T-helper 17 cell (primary cell): ENCODE measurements at places on chromosomes 6 and 20.

DNA sequence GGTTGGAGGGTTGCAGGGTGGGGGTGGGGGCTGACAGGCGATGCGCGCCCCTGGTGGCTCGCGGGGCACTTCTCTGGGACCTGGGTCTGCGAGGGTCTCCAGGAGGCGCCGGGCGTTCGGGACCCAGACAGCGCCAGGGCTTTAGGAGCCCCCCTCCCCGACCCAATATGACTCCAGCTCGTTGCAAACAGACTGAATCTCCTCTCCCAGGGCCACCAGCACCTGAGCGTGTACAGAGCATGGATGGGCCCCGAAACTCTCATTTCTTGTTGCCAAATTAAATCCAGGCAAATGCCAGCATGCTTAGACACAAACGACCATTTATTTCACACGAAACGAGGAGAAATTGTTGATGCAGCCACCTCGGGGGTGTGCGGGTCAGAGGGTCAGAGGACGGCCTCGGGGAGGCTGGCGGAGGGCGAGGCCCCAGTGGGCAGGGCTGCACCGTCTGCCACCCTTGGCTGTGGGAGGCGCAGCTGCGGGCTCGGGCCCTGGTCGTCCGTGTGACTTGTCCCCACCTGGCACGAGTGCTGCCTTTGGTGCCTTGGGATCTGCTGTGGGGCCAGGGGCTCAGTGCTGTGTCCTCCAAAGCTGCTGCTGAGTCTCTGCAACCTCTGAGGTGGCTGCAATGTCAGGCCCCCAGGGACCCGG, 20.9 kb upstream of the GATA5 start:
- DNase-seq = no peak

GRCh38 chr6:8014947-8015346, 49.2 kb downstream of the BLOC1S5 start:
- no peak for DNase-seq

GRCh38 chr6:66199171-66199570, 492.1 kb upstream of the EYS start:
- no peak for DNase-seq

DNA sequence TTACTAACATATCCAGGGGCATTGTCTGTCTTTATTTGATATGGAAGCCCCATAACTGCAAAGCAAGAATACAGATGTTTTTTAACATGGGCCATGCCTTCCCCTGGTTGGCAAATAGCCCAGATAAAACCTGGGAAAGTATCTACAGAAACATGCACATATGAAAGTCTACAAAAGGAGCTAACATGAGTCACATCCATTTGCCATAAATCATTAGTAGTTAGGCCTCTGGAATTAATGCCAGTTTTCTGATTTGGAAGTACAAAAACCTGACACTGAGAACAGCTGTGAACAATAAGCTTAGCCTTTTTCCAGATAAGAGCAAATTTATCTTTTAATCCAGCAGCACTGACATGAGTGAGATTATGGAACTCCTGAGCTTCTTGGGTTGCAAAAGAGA, 418.0 kb upstream of the IMPG1 start:
- DNase-seq = no peak

GRCh38 chr6:75135876-75136275, 70.0 kb downstream of the COL12A1 start:
- DNase-seq = no peak

GRCh38 chr6:82396964-82397751, 33.5 kb downstream of the TPBG start:
- DNase-seq = no peak

- no peak for DNase-seq
Observed at GRCh38 chr6:49415358-49415757, 47.7 kb downstream of the MMUT start.

- DNase-seq = no peak
Observed at GRCh38 chr20:62503401-62504178, 27.8 kb upstream of the GATA5 start.

DNA sequence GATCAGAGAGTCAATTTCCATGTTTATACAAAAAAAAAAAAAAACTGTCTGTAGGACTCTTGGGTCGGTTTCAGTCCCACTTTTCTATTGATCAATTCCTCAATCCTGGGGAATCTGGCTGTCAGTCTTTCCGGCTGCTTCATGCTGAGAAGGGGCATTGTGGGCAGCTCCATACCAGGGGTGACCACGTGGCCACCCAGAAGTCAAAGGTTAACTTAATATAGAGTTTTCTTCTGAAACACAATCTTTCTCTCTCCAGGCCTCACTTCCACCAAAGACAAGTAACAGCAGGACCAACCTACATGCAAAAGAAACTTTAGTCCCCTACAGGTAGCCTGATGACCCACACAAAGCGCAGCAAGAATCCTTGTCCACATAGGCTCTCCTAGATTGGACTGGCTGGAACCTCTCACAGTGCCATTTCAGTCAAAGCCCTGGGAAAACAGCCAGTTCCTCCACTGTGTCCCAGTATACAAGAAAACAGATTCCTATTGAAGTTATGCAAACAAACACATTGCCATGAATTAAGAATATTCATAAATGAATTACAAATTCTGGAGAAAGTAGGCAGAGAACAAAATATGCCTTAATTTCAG, 18.5 kb upstream of the SERPINB9 start:
- no peak for DNase-seq

DNA sequence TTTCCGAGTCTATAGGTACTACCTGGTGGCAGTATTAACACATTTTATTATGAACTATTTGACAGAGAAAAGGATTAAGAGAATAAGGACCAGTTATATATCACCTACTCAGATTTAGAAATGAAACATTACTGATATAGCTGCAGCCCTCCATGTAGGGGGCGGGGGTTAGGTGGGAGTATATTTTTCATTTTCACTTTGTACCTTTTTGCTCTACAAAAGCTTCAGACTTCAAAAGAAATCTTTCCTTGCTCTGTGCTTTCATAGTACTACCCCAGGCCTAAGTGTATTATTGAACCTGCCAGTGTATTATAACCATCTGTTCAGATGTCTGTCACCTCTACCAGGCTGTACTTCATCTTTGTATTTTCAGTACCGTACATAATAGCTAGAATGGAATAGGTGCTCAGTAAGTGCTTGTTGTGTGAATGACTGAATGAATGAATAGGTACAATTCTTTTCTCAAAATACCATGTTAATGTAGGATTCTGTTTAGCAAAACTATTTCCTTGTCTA, 43.0 kb downstream of the CDKAL1 start:
- DNase-seq = no peak

GRCh38 chr6:166465671-166466087, 82.9 kb upstream of the MPC1 start:
- no peak for DNase-seq

DNA sequence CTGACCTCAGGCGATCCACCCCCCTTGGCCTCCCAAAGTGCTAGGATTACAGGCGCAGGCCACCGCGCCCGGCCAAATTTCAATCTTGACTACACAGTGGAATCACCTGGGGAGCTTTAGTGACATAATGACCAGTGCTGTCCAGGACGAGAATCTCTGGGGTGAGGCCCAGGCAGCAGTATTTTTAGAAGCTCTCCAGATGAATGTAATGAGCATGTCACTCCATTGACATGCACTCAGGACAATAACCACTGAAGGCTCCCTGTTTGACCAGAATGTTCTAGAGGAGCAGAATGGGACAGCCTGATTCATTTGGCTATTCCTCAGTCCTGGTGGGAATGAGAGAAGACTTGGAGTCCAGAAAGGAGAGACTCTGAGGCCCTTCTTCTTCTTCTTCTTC, 39.2 kb downstream of the SRSF3 start:
- DNase-seq = no peak

DNA sequence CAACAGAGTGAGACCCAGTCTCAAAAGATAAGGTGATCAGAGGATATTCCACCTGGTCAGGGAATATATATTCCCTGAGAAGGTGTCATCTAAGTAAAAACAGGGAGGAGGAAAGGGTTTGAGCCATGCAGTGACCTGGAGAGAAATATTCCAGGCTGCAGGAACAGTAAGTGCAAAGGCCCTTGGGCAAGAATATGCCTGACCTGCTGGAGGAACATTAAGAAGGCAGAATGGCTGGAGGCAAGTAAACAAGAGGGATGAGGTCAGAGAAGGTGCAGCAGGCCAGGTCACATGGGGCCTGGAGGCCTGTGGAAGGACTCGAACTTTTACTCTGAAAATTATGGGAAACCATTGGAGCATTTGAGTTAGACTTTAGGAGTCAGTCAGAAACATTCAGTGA, 6.7 kb downstream of the DEF6 start:
- DNase-seq = no peak

DNA sequence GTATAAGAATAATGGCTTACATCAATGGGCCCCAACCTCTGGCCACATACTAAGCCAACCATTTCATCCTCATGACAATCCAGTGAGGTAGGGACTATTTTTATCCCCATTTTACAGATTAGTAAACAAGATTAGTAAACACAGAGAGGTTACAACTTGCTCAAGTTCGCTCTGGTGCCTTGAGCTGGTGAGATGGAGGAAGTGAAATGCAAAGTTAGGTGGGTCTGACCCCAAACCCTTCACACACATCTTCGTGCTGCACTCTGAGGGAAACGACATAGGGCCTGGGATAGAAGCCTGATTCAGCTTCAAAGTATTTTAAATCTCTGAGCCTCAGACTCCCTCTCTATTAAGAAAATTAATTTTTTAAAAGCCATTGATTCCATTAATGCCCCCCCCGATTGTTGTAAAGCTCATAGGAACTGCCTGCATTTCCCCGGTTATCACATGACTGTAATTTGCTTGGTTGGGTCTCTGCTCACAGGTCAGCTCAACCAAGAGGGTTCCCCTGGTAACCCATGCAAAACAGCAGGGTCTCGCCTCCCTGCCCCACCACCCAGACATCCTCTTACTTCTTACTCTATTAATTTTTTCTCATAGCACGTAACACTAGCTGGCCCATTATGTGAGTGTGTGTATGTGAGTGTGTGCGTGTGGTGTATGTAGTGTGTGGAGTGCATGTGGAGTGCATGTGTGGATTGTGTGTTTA, 221.2 kb downstream of the MAFB start:
- no peak for DNase-seq

GRCh38 chr6:93222071-93222851, 197.1 kb downstream of the EPHA7 start:
- DNase-seq = no peak

DNA sequence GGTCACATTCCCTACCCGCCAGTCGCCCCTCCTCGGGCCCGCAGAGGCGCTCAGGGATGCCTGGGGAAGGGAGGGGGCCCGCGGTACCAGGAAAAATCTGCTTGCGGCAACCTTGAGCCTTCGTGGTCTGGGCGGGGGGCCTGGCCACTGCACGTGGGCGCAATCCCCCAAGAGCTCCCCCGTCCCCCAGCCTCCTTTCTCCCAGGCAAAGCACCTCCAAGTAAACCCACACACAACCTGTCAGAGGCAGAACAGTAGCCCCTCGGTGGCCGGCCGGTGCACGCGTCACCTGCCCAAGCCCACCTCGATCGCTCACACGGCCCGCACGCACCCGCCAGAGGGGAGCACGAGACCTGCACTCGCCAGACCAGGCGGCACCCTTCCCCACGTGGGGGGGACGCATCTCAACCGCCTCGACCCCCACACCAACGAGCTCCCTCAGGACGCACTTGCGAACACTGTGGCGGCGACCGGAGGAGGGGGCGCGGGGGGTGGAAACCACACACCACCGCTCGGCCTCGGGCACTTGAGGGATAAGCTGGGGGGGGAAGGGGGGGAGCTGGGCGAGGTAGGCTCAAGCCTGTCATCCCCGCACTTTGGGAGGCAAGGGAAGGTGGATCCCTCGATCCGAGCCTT, 1955.7 kb upstream of the DEFB115 start:
- DNase-seq = no peak

GRCh38 chr20:34549291-34549928, 9.1 kb upstream of the MAP1LC3A start:
- no peak for DNase-seq

DNA sequence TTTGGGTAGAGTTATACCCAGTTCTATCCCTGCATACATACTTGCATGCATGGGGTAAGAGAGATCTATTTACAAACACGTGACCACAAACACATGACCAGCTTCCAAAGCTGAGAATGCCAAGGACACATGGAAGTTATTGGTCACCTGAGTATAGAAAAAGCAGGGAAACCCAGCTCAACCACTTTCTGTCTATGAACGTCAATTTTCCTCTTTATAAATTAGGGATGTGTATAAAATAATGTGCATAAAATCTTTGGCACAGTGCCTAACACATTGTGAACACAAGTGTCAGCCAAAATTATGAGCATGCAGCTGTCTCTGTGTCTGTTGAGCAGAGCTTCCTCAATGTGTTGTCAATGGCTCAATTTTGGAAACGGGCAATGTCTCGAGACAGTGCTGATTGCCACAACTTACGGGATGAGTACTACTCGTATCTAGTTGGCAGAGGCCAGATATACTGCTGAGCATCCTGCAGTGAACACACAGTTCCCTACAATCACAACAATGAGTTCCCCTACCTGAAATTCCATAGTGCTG, 44.9 kb downstream of the TPD52L1 start:
- DNase-seq = no peak

- no peak for DNase-seq
Observed at GRCh38 chr6:6697620-6698019, 109.1 kb downstream of the LY86 start.

GRCh38 chr6:30601815-30602641, 15.0 kb downstream of the PPP1R10 start:
- no peak for DNase-seq

DNA sequence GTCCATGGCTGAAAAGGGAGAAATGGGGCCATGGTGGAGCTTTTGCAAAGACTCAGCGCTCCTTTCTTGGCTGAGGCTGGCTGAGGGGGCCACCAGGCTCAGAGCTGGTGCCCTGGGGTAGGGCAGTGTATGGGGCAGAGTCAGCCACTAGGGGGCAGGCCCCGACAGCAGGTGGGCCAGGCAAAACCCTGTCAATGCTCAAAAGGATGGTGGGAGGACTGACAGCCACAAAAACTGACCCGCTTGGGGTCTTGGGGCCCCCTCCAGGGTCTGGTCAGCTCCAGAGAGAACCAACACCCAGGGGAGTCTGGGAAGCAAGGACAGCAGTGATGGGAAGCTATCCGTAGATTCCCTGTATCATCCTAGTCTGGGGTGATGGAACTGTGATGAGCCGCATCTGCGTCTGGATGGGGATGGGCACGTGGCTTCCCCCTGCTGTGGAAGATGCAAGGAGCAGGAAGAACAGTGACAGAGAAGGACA, 306.9 kb downstream of the DHX35 start:
- no peak for DNase-seq

GRCh38 chr20:21286775-21287174, 16.4 kb upstream of the XRN2 start:
- DNase-seq = no peak

DNA sequence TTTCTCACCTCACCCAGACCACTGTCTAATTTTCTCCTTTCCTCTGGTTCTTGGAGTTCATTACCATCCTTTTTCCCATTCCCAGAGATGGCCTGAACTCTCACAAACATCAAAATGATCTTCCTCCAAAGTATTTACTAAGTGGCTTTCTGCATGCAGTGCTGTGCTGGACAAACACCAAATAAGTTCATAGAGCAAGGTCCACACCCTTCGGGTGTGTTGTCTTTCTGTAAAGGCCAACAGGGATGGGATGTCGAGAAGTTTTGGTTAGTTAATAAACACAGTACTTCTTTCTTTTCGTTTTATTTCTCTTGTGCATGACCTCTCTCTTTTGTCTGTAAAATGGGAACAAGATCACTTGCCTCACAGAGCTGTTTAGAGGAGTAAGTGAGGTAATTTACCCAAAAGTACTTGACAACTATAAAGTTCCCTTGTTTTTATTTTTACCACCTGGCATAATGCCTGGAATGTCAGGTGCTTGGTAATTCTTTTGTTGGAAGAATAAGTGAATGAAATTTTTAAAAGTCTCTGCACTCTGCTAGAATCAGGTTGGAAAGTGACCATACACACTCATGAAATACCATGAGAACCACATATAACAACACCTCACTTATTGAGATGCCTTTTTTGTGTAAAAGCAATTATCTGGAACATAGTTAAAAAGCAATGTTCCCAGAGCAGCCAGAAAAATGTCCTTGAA, 22.8 kb upstream of the CCN6 start:
- no peak for DNase-seq
